OCI-M1 (cell line): ENCODE measurements at places on chromosomes 5 and 9.

DNA sequence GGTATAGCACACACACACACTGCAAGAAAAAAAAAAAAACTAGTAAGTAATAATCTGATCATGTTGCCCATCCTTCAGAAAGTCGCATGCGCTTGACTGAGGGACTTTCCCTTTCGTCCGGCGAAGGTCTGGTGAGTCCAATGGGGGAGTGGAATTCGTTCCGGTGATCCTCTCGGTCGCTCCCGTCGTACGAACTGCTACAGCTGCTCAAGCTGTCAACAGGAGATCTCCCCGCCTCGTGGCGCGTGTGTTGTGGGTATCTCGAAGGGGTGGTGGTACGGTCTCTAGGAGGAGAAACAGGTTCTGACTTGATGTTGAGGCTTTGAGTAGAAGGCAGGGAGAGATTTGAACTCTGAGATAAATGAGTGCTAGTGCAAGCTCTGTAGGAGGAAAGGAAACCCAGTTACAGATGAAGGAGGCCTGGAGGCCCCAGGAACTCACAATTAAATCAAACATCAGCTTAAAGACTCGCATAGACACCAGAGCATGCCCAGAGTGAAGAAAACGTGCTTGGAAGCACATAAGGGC, 160.4 kb downstream of the MEF2C start:
- no peak for DNase-seq

DNA sequence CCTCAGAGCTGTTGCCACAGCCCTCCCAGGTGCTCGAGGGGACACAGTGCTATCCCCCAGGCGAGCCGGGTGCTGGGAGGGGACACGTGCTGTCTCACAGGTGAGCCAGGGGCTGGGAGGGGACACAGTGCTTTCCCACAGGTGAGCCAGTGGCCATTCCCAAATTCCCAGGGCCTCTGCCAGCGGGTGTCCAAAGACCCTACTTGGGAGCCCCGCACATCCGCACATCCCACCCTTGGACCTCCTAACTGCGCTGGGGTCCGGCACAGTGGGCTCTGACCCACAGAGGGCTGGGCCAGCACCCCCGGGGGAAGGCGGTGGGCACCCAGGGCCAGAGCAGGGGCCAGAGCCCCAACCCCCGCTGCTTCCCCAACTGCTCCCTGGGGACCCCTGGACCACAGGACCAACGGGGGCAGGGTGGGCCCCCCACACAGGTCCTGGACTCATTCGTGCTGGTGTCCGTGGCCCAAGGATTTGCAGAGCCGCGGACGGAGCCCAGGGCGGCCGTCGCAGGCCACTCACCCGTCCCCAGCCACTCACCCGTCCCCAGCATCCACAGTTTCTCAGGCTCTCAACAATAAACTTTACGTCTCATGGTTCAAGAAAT, 17.9 kb downstream of the EXD3 start:
- DNase-seq, result no peak

DNA sequence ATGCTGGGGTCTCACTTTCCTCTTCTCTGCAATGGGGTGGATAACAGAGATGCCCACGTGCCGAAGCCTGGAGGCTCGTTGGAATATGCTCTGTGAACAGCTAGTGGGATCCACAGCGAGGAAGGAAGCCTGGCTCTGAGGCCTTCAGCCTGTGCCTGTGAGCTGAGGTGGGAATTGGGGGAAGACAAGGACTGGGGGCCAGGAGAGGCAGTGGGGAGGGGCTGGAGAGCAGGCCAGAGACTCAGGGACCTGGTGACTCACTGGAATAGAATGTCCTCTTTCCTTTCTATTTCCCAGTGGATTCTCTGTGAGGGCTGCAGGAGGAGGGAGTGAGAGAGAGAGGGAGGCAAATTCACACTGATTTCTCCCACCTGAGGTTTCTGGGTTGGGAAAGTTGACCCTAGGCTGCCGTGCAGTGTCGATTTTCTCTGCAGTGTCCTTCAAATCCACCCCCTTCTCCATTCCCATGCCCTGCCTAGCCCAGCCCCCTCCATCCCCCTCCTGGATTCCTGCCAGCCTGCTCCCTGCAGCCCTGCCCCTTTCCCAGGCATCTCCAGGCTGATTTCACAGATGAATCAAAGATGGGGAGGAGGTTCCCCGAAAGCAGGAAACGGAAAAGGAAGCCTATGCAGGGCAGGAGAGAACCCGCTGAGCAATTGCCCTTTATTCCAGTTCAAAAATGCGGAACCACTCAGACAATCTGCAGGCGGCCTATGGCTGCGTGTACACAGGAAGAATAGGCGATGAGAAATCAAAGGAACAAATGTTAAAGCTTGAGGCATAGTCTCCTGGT, 1.4 kb upstream of the SPAAR start:
- DNase-seq, result no peak

DNA sequence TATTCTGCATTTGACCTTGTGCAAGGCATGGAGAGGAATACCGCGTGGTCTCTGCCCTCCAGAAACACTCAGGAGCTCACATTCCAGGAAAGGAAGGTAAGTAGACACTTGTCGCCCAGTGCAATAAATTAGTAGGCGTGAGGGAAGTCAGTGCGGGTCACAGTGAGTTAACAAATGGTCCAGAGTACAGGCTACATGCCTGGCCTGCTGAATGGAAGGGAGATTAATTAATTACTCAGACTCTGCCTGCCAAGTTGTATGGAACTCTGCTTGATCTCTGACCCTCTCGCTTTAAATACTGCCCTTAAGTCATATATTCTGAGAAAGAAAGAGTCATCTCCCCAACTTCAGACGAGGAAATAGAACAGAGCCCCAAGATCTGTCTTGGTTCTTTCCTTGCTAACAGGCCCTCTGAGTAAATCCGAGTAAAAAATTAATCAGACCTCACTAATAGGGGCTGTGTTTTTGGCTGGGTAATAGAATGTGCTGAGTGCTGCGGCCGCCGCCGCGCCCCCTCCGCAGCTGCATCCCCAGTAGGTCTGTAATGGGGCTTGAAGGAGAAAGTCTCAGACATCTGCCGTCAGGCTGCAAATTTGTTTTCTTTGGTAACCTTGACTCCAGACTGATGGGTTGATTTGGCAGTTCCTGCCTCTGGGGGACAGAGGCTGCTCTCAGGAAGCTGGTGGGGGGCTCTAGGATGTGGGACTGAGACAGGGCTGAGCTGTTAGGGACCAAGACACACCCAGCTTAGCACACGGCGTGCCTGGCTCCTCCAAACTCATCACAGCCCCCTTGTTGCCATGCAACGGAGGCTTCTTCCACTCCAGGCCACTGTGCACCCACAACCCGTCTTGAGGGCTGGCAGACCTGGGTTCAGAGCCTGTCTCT, 144.4 kb downstream of the NSG2 start:
- no peak for DNase-seq

GRCh38 chr9:108053555-108054061, 564.0 kb upstream of the KLF4 start:
- no peak for DNase-seq

GRCh38 chr9:31089549-31090221, 1294.8 kb upstream of the ACO1 start:
- DNase-seq, result peak; percentile 18

GRCh38 chr5:42361315-42361688, 61.9 kb upstream of the GHR start:
- DNase-seq, result no peak

GRCh38 chr5:105638437-105638836, 2032.3 kb downstream of the EFNA5 start:
- DNase-seq, result no peak

DNA sequence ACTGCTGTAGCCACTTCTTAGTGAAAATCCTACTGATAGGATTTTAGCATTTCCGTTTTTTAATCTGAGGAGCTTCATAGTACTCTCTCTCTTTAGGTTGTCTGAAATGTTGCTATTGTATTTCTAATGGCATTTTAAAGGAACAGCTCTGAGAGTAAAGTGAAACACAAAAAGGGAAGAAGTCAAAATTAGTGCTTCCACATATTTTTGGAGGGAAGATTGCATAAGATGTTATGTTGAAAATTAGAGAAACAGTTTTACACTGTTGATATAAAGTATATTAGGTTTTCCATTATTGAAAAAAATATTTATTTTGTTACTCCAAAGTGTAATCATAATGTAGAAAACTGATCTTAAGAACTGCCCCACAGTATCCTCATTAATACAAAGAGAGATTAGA, 525.1 kb downstream of the TAF11L14 start:
- no peak for DNase-seq

GRCh38 chr9:22229069-22229468, 217.6 kb upstream of the DMRTA1 start:
- no peak for DNase-seq

DNA sequence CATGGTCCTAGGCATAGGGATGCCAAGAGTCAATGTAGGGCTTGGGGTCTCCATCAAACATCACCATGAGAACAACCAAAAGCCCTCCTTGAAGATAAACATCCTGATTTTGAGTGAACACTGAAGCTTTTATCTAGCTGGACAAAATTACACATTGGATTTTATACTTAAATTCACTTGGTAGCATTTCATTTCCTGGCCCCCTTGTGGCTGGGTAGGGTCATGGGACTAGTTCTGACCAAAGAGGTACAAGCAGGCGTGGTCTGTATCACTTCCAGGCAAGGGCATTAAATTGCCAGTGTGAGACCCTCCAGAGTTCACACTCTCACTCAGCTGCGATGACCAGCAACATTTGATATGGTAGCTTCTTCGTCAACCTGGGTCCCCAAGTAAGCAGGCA, 320.3 kb downstream of the ACTL7B start:
- DNase-seq, result peak; percentile 4

DNA sequence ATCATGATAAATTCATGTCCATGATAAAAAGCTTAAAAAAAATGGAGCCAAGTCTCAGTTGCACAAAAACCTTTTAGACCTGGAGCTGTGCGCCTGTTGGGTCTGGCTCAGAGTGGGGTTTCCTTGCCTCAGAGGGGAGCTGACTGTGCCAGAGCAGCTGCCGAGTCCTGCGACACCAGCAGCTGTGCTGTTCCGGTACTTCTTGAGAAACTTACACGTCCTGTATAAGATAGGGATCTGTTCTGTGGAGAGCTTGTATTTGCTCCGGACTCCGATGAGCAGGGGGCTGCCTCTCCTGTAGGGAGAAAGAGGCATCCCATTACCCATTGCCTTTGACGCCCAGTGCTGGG, 28.6 kb downstream of the GFPT2 start:
- no peak for DNase-seq

- peak; percentile 46 for DNase-seq
These were observed 36.3 kb downstream of the CAPSL start for GRCh38 chr5:35902046-35902672.
